ENCODE measurements at places on chromosomes 3 and 15. TPM values are rescaled to one million over a fixed set of nuclear protein-coding genes. Genes with fewer than 3 reads are reported as not detected.

Gene SPATA16
- total RNA-seq = not detected

- no peak for DNase-seq
- no peak overlapping the region for H3K4me3 ChIP-seq
- no peaks in the 10 kb centered on the region for H3K36me3 ChIP-seq
- no peaks in the 10 kb centered on the region for H3K4me1 ChIP-seq
- no peaks in the 10 kb centered on the region for H3K27me3 ChIP-seq
- no peak overlapping the region for H3K27ac ChIP-seq
These were observed 257.2 kb downstream of the NFKBIZ start for GRCh38 chr3:102106416-102107097.

Gene LYZL4
- not detected for total RNA-seq

Gene GABRA5
- not detected for total RNA-seq

- no peak overlapping the region for H3K4me3 ChIP-seq
- no peaks in the 10 kb centered on the region for H3K27me3 ChIP-seq
- H3K4me1 ChIP-seq = peaks cover 90% of the 10 kb centered on the region
- peak overlapping the region; percentile 92 for H3K27ac ChIP-seq
- H3K36me3 ChIP-seq = no peaks in the 10 kb centered on the region
These were observed 47.7 kb downstream of the UMPS start for GRCh38 chr3:124777762-124778470.

Data from heart left ventricle (tissue), 16 donors.